Breast epithelium (tissue), 4 donors: ENCODE measurements at places on chromosomes 12 and 14.

- DNase-seq = no peak
Observed at GRCh38 chr14:52790011-52790755, 1.2 kb downstream of the GNPNAT1 start.

- DNase-seq = no peak
Observed at GRCh38 chr12:21459474-21459873, 22.0 kb downstream of the PYROXD1 start.

GRCh38 chr14:20789230-20789813 is 8.3 kb downstream of the RNASE6 start:
- DNase-seq = no peak

- DNase-seq = no peak
Observed at GRCh38 chr12:116015525-116015924, 262.0 kb downstream of the MED13L start.
